ENCODE measurements at places on chromosomes 1 and 21. TPM values are rescaled to one million over a fixed set of nuclear protein-coding genes. Genes with fewer than 3 reads are reported as not detected.

Gene UBE2Q1
- total RNA-seq: 102 TPM

- peak; percentile 57 for DNase-seq
Measured at GRCh38 chr1:213987927-213988506, at the start of gene PROX1. TSS of gene PROX1 (plus strand) at chr1:213987973. CDS start at chr1:213996536, 8,563 bp downstream.

Gene CLCA1
- total RNA-seq: not detected

DNA sequence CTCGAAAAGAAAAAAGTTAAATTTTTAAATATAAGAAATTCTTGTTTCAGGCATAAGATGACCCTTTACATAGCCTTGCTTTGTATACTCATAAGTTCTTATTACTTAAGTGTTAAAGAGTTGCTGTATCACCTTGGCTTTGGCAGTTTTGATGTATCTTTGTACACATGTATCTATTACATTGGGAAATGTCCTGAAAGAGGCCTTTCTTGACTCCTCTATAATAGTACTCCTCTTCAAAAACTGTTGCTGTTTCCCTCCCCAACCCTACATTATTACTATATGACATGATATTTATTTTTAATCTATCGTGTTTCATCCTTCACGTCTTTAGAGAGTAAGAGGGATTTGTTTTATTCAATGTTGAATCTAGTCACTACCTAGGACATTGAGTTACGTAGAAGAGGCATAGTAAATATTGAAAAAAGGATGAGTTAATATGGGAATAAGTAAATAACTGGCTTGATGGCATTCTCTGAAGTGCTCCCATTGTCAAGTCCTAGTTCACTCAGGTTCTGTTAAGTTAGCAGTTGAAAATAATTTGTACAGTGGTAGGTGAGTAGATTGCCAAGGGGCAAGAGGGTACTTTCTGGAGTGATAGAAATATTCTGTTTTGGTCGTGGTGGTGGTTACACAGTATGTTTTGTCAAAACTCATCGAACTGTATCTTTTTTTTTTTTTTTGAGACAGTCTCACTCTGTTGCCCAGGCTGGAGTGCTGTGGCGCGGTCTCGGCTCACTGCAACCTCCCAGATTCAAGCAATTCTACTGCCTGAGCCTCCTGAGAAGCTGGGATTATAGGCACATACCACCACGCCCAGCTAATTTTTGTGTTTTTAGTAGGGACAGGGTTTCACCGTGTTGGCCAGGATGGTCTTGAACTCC is 8.2 kb downstream of the THRAP3 start:
- no peak for DNase-seq
